ENCODE measurements at places on chromosomes 7 and 10.

- no peak for DNase-seq
These were observed 21.5 kb downstream of the CHST3 start for GRCh38 chr10:71985542-71986250.

- no peak for DNase-seq
These were observed 74.0 kb downstream of the ARID5B start for GRCh38 chr10:61975391-61975932.

DNA sequence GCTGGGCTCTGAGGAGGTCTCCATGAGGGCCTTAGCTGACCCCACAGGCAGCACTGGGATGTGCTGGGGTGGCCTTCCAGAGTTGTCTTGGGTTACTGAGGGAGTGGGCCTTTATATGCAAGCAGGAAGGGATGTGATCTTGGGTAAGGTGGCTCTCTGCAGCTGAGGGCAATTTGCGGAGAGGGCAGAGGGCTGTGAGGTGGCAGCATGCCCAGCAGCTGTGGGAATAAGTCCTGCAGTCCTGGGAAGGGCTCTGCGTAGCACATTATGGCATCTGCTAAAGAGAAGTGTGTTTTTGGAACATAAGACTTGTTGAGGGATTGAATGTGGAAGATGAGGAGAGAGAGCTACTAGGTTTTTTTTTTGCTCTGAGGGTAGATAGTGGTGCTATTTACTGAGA, 99.6 kb upstream of the KMT2E start:
- DNase-seq: no peak

- DNase-seq: no peak
These were observed 34.3 kb downstream of the C10orf120 start for GRCh38 chr10:122665329-122665860.

GRCh38 chr10:96747734-96748550, 27.6 kb upstream of the PIK3AP1 start:
- DNase-seq: no peak

DNA sequence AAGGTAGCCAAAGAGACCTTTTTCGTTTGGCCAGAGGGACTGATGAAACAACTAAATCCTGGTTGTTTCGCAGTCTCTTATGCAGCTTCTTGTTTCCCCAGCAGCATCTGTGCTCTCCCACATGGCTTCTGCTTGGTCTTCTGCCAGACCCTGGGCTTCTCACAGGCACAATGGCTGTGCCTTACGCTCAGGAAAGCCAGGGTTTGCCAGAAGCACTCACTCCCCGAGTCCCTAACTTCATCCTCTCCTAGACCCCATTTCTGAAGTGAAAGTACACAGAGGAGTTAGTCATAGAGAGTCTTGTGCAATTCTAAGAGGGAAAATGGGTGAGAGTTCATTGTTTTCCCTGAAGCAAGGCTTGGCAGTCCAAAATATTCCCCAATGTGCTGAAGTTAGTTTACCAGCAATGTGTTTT, 121.7 kb downstream of the EVX1 start:
- peak; percentile 62 for DNase-seq

DNA sequence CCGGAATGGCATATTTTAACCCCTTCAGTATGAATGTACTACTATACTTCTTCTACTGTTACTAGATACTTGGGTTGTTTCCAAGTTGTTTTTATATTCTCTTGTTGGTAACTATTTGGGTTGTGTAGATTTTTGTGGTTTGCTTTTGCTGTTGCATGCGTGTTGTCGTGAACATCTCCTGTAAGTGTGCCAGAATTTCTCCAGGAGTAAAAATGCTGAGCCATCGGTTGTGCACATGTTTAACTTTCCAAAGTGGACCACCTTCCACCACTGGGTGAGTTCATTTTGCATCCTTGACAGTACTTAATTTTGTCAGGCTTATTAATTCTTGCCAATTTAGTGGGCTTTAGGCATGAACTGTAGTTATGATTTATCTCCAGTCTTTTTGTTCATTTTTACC, 47.9 kb downstream of the CSGALNACT2 start:
- DNase-seq: no peak

DNA sequence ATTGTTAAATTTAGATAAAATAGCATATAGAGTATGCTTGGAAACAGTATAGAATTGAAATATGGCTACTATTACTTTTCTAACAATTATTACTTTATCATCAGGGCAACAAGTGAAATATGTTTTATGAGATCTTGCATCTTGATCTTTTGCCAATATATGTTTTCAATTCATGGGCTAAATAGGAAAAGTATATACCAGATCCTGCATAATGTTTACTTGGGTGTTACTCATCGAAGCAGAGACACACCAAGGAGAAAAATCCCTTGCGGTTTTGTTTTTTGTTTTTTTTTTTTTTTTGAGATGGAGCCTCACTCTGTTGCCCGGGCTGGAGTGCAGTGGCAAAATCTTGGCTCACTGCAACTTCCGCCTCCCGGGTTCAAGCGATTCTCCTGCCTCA, 541.4 kb downstream of the SUGCT start:
- no peak for DNase-seq

DNA sequence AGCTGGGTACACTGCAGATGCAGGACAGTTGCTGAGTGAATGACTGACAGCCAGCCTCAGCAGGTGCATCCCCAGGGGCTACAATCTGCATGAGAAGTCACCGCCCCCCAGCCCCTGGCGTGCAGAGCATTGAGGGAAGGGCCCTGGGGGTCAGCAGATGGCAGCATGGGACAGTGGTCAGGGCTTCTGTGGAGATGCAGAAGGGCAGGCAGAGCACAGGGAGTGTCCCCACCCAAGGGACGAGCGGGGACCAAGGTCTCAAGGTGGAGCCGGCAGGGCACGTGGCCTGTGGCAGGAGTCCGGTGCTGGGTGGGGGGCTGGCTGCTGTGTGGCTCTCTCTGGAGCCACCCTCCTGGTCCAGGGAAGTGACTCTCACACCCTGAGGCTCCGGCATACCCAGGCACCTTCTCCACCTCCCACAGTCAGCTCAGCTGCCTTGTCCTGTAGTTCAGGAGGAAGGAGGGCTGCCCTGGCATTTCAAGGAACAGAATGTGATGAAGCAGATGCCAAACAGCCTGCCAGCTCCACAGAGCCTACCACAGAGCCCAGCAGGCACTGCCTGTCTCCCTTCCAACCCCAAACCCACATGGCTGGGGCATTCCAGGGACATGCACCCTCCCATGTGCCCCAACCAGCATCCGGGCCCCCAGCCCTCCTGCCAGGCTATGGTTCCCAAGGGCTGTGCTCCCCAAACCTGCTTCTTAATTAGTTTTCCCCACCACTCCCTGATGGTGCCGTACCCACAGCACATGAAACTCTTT, 114.5 kb downstream of the TMEM130 start:
- no peak for DNase-seq

GRCh38 chr7:98420966-98421612, 20.2 kb upstream of the BAIAP2L1 start:
- peak; percentile 77 for DNase-seq

DNA sequence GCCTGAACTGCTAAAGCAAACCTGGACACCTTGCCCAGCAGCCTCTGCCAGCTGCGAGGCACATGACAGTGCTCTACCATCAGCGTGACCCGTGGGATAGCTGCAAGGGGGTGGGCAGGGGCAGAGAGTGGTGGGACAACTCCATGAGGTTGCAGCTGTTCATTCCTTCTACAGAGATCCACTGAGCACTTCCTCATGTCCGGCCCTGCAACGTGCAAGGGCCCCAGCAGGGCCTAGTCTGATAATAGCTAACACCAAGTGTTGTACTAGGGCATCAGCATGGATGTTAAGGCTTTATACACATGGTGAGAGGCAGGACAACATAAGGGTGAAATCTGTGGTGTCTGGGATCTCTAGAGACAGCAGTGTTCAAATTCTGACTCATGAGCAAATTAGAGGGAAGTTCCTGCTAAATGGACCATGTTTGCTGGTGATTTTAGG, 14.3 kb downstream of the NOD1 start:
- no peak for DNase-seq

Data from brain (organoid and tissue), 16 donors.